ENCODE measurements at places on chromosomes 11 and 22.

GRCh38 chr22:48944433-48944750, 883.3 kb downstream of the BRD1 start:
- DNase-seq, result no peak

- no peak for DNase-seq
Measured at GRCh38 chr11:65861165-65861505, 902 bp downstream of the MUS81 start.

DNA sequence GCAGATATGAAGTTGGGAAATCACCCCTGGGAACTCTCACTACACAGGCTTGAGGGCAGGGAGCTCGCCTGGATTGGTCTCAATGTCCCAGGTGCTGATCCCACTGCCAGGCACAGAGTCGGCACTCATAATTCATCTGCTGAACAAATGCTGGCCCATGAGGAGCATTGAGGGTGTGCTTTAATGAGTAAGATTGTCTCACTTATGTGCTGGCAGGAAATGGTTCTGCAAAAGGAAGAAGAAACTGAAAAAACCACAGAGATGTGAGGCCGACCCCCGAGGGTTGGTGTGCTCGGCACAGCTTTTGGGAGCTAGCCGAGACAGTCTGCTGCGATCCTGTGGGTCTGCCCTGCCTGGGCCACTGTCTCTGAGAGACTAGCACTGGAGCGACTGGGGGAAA, 9.4 kb downstream of the PLAAT2 start:
- DNase-seq, result no peak

DNA sequence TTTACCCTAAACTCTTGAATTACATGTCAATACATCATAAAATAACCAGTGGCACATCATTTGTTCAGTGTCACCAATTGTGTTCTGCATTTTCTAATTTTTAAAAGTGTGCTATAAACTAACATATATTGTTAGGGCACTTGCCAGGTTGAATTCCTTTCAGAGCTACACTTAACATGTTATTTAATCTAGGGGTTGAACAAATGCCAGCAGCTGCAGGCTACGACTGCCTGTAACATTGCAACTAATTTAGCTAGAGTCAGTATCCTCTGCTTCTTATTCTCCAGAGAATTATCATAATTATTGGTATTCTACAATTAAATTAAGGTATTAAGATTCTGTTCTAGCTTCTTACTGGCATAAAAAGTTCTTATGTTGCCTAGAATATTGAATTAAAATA, 46.4 kb upstream of the ARHGAP42 start:
- no peak for DNase-seq

DNA sequence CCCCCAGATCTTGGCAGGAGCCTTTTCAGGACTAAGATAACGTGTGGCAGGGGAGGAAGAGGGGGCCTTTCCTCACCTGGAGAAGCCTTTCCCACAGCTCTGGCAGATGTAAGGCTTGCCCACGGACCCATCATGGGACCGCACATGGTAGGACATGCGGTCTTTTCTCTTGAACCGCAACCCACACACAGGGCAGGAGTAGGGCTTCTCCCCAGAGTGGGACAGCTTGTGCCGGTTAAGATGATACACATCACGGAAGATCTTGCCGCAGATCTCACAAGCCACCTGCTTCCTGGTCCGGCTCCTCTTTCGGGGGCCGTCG, 1.9 kb downstream of the PATZ1 start:
- no peak for DNase-seq

GRCh38 chr11:3198815-3199214, 19.8 kb downstream of the MRGPRG start:
- DNase-seq, result no peak

GRCh38 chr11:121656328-121657090, 203.7 kb upstream of the SORL1-AS1 start:
- no peak for DNase-seq

DNA sequence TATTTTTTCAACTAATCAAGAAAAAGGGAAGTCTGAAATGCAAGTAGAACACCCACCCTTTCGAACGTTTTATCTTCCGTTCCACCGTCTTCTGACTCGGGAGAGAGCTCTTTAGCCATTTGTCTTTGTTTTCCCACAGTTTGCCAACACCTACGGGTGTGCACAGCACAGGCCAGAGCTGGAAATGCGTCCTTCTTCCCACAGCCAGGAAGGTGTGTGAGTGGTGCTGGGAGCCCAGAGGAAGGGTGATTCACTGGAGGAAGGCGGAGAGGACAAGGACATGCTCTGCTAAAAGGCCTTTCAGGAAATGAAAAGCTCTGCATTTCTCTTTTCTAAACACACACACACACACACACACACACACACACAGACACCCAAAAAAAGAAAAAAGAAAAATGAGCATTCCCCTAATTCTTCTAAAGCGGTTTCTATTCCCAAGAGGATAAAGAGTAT, 18.5 kb downstream of the ENDOD1 start:
- peak; percentile 68 for DNase-seq
